GM13976 (cell line): ENCODE measurements at places on chromosomes 3 and 15.

GRCh38 chr3:159796744-159797143 is 191.9 kb upstream of the IL12A start:
- DNase-seq, result no peak

DNA sequence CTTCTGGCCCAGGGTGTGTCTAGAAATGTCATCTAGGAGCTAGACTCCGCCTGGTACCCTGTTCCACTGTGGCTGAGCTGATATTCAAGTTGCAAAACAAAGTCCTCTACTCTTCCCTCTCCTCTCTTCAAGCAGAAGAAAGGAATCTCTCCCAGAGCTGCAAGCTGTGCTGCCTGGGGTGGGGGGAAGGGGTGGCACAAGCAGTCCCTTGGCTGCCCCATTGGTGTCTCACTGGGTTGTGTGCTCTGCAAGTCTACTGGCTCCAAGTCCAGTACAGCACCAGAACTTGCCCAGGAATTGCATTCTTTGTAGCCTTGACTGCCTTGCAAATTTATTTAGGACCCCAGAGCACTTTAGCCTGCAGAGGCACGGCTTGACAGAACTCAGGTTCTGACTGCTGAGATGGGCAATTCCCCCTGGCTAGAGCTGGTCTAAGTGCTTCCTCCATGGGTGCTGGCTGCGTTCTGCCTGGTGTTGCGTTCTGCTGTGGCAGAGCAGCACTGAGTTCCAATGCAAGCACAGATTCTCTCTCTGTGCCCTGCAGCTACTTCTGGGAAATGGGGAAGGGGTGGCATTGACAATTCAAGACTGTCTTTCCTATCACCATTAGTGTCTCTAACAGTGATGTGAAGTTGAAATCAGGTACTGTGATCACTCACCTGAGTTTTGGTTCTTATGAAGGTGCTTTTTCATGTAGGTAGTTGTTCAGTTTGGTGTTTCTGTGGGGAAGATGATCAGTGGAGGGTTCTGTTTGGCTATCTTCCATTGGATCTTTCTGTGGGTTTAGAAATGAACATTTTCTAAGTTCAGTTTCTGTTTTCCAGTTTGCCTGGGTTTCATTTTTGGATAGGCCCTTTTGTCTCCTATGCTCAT is 39.5 kb downstream of the OXSR1 start:
- no peak for DNase-seq

DNA sequence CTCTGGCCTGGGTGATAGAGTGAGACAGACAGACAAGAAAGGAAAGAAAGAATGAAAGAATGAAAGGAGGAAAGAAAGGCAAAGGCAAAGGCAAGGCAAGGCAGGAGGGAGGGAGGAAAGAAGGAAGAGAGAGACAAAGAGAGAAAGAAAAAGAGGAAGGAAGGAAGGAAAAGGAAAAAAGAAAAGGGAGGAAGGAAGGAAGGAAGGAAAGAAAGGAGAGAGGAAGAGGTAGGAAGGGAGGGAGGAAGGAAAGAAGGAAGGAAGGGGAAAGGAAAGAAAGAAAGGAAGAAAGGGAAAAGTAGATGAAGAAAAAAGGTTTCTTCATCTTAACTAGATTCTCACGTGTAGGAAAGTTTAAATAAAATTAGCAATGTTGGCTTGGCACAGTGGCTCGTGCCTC is 142.2 kb downstream of the GREM1 start:
- DNase-seq, result no peak

DNA sequence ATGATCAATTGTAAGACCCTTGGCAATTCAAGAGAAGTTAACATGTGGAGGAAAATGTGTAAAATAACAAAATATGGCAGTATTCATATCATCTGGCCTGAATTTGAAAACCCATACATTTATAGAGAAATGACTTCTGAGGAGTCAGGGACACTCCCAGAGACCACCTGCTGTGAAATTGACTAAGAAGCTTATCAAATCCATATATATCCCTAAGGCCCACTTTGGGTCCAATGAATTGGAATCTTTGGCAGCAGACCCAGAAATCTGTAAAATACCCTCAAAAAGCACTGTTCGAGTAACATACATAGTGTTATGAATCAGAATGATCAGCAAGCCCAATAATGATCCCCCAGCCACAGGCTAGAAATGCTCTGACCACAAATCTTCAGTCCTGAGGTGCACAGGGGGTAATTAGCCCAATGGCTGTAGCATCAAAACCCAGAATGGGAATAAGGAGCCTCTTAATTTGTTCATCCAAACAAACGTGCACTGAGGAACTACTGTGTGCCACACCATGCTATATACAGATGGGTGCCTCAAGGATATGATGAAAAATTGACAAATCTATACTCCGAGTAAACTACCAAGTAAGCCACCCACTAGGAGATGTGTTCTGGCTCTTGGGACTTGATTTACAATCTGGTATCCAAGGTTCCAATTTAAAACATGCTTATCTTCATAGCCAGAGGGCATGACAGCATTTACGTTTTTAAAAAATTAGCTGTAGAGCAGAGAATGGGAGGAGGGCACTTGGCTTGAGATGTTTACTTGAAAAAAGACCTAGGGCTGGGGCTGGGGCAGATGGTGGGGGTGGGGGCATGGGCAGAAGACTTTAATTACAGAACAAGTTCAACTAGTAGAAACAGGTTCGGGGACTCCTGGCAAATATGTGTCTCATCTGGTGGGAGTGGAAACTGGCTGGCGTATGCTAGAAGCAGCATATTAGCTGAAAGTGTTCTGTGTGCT is 9.1 kb upstream of the ARHGEF3 start:
- DNase-seq, result no peak

- DNase-seq, result no peak
These were observed 95.0 kb downstream of the MYLK start for GRCh38 chr3:123789160-123789559.

GRCh38 chr15:76274821-76275220 is 36.4 kb downstream of the ETFA start:
- DNase-seq, result no peak

DNA sequence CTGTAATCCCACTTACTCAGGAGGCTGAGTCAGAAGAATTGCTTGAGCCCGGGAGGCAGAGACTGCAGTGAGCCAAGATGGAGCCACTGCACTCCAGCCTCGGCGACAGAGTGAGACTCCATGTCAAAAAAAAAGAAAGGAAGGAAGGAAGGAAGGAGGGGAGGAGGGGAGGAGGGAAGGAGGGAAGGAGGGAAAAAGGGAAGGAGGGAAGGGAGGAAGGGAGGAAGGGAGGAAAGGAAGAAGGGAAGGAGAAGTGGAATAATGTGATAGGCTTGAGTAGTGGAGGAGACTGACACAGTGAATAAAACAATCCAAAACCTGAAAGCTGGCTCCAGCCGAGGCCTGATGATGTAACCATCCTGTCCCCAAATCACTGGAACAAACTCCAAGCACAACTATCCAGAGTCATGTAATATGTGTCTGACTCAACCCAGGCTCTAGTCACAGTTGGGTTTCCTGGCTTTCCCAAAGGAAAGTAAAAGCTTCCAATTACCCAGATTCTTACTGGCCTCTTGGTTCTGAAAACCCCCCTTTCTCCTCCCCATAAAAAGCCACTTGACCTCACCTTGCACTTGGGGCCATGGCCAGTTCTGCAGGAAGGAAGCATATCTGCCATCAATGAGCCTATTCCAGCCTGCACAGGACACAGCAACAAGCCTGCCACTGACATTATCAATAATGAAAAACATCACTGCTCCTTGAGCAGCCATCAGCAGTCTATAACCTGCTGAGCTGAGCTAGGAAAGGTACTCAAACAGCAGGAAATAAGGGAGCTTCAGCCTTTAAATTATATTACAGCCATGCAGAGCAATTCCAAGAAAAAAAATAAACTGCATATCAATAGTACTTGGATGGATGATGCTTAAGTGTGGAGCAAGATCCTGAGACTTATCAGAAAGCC is 48.3 kb downstream of the MB21D2 start:
- no peak for DNase-seq

DNA sequence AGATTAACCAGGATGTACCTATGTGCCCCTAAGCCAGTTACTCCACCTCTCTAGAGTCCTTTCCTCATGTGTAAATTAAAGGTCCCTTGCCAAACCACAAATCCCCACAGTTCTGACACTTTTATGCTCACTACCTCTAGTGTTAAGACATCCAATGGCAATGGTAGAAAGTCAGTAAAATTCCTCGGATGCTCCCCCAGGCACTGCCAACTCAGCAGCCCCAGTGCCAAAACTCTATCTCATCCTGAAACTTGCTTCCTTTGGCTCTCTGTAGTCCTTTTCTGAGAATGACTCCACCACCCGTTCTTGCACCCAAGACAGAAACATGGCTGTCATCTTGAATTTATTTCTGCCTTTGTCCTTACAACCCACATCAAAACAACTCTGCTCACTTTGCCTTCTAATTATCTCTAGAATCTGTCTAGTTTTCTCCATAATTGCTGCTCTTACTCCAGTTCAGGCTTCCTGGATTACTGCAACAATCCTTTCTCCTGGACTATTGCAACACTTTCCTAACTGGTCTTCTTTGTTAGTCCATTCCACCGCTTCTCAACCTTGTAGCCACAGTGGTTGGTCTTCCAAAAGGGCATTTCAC is 41.6 kb downstream of the MB21D2 start:
- DNase-seq, result no peak

GRCh38 chr15:67829647-67830504 is 4.6 kb downstream of the SKOR1 start:
- peak; percentile 12 for DNase-seq

GRCh38 chr3:64397573-64397972 is 172.3 kb upstream of the PRICKLE2 start:
- no peak for DNase-seq

DNA sequence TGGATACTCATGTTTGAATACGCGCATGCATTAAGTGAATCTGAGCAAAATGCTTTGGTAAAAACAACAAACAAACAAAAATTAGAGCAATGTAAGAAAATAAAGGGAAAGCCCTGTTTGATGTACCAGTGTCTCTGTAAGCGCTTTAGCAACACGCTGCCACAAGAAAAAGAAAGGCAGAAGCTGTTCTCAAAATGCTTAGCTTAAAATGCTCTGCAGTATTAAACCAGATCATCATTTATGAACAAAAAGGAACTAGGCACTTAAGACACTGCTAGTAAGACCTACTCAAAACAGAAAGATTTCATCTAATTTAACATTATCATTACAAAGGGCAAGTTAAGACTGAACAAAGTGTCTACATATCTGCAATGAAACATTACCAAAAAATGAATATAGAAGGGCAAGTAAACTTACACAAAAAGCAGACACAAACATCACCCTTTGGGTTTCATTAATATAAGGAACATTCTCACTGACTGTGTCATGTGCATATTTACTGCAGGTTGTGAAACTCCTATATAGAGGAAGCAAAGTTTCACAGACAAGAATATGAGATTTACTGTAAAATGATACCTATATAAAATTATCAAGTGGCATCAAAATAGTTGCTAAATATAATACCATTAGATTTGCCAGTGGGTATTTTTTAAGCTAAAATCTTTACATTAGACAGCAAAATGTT is 102.1 kb downstream of the FBXL22 start:
- DNase-seq, result no peak

DNA sequence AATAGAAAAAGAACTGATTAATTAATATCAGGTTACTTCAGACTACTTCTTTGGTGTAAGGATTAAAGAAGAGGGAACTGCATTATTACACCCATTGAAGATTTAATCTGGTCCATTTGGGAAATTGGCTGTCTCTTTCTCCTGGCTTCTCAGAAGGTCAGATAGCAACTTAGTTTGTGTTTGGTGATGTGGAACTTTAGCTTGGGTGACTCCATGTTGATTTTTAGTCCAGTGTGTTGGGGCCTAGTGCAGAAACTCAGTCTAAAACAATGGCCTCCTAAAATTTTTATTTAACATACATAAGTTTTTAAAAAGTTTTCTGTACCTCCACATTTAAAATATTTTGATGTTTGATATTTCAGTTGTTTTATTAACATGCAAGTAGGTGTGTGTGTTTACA is 27.6 kb upstream of the GPD1L start:
- no peak for DNase-seq

- DNase-seq, result no peak
These were observed 180.0 kb downstream of the CBLB start for GRCh38 chr3:105688821-105689220.

DNA sequence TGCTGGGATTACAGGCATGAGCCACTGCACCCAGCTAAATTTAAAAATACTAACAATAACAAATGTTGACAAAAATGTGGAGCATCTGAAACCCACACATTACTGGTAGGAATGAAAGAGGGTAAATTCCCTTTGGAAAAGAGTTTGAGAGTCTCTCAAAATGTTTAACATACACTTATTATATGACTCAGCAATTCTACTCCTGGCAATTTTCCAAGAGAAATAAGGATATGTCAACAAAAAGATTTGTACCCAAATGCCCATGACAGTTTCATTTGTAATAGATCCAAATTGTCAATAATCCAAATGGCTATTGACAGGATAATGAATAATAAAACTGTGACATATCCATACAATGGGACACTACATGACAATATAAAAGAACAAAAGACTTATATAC is 9.0 kb downstream of the HCLS1 start:
- no peak for DNase-seq

GRCh38 chr3:174362556-174362955 is 496.6 kb upstream of the NAALADL2 start:
- DNase-seq, result no peak

- no peak for DNase-seq
These were observed 295.7 kb downstream of the TUSC7 start for GRCh38 chr3:117005274-117005673.

- DNase-seq, result no peak
These were observed 106.5 kb upstream of the GALNT15 start for GRCh38 chr3:16067837-16068471.

GRCh38 chr3:135762188-135762856 is 203.2 kb upstream of the PPP2R3A start:
- no peak for DNase-seq

GRCh38 chr15:55461447-55461846 is 46.6 kb downstream of the DNAAF4 start:
- no peak for DNase-seq

DNA sequence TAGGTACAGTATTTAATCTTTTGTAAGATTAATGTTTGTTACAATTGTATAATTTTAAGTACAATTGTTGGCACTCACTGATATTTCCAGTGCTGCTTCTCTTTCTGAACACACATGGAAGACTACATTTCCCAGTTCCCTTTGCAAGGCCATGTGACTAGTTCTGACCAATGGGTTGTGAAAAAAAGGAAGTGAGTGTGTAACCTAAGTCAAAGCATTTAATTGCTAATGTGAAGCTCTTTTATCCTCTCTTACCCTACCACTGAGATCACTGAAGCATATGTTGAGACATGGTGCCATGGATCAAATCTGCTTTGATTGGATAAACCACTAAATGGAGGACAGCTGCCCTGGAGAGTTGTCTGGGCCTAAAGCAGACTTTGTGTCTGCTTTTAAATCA is 83.9 kb upstream of the PLXND1 start:
- DNase-seq, result peak; percentile 52

DNA sequence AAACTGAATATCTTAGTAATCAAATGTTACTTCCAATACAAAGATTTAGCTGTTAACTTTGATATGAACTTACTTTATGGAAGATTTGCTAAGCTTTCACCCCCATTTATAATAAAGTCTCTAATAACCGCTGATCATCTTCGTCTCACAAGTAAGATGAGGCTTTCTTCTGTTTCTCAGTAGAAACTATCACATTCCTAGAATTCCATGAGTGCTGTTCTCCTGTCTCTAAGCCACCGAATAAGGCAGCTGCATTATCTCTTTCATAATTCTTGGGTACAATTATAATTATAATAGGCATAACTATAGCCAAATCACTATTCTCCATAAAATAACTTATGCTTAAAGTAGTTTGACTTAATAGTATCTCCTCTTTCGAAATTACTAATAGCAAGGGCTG is 18.3 kb upstream of the SETMAR start:
- DNase-seq, result no peak
